ENCODE measurements at places on chromosomes 11 and 22.

GRCh38 chr22:20191000-20191515 lies 40.2 kb upstream of the CCDC188 start:
- DNase-seq = no peak

- DNase-seq = no peak
Observed at GRCh38 chr11:4495487-4495886, 13.0 kb downstream of the OR52K1 start.

DNA sequence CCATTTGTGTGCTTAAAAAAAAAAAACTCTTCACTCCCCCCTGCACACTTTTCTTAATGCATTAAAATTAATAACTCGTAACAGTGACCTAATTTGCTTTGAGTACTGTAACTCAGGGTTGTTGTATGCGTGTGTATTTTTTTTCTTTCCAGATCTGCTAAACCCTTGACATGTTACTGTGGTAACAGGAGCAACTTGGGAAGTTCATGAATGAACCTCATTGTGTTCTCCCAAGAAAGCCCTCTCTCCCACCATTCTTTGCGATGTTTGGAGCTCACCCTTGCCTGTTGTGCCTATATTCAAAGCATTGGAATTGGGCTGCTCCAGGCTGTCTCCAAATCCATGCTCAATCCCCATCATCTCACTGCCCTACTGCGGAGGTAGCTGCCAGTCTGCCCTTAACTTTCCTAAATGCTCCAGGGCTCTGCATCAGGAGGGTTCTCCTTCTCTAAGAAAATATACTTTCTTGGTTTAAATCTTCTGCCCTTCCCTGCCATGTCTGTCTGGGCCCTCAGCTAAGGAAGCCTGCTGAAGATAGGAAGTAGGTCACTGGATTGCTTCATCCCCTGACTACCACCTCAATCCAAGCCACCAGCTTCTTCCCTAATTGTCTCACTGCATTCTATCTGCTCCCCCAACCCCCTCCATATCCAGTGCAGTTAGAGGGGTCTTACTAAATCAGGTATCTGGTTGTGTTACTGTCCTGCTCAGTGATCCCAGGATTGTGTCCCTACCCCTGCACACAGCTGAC lies 70.3 kb downstream of the KIRREL3 start:
- DNase-seq = no peak

DNA sequence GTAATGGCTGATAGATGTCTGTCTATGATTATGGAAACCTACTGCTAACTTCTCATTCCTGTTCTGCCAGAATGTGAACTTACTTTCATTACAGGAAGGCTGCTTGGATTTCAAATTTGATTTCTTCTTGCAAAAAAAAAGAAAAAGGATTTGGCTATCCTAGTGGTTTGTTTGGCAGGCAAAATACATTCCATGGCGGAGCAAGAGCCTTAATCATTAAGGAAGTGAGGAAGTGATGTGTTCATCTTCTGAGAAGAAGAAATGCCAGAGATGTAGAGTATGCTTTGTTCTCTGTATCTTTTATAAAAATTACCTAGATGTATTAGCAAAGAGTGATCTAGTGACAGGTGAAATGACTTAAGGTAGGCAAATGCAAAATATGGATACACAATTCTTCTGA lies 356.3 kb downstream of the SOX6 start:
- no peak for DNase-seq

DNA sequence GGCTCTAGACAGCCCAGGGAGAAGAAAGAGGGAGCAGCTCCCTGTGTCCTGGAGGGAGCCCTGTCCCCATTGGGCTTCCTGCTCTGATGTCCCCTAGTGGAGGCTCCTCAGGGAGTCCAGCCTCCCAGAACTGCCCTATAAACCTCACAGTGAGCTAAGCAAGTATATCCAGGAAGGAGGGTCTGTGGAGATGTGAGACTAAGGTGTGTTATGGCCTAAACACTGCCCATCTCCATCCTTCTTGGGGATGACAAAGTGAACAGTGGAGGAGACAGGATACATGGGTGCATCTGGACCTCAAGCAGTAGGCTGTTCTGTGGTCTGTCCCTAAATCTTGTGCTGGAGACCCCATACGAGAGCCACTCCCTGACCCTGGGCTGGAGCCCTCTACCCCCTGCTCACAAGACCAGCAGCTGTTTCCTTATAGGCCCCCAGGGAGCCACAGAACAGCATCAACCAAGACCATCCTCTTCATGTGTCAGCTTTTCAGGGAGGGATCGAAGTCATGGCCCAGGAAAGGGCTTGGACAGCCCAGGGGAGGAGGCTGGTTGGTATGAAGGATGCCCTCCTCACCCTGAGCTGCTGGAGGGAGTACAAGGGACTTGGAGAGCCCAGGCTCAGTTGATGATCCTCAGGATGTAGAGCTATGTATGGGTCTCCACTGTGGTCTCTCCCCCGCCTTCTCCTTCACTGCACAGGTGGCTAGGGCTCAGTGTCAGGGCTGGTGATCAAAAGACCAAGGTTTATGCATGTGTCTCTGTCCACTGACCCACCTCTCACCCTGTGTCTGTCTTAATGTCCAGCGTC lies 49.7 kb upstream of the TOP3B start:
- DNase-seq = no peak

DNA sequence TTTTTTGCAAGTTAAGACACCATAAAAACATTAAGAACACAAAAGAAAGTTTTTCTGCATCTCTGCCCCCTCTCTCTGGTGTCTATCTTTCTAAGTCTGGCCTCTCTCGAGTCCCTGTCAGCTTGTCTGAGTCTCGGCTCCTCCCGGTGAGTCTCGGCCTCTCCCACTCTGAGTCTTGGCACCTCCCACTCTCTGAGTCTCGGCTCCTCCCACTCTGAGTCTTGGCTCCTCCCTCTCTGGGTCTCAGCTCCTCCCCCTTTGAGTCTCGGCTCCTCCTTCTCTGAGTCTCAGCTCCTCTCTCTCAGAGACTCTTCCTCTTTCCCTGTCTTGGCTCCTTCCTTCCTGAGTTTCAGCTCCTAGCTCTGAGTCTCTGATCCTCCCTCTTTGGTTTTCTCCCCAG lies 72.5 kb upstream of the AMPD3 start:
- no peak for DNase-seq

DNA sequence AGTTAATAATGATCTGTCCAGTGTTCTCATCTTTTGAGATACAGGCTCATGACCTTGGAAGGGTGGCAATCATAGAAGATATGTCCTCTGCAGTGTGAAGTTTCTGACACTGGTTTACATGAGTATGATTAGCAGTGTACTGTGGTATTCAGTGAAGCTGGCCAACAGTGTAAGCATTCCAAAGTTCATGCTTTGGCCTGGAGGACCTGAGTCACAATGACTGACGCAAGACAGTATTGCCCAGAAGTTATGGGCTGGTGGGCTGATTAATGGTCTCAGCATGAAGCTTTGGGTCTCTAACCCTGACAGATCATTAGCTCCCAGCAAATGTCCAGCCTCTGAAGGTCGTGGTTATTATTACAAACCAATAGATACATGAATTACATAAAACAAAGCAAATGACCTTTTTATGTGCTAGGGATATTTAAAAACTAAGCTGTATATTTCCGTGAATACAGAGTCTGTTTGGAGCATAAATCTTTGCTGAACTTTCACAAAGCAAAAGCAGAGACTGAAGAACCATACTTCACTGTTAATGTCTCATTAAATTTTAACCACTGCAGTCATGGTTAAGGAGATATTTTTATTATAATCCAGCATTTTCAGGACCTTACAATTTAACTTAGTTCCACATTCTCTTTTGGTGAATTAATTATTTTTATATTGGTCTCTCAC lies 28.3 kb upstream of the USP47 start:
- no peak for DNase-seq

- no peak for DNase-seq
Observed at GRCh38 chr22:44363980-44364750, 51.4 kb upstream of the SHISAL1 start.

GRCh38 chr11:111379602-111380136 lies 594 bp upstream of the POU2AF1 start:
- no peak for DNase-seq

DNA sequence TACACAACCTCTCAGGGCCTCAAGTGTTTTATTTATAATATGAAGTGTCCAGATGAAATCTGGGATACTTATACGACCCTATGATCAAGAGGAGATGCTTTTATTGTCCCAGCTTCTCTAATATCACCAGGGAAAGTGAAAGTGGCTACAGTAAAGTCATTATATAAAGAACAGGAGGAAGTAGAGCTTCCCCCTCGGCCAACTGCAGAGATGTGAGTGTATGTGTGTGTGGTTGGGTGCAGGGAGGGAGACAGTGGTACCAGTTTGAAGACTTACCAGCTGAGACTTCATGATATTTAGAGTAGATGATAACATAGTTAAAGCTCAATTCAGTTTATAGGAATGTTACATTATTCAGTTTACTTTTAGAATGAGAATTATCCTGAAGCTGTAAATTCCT lies 373.6 kb upstream of the DDI1 start:
- DNase-seq = no peak

DNA sequence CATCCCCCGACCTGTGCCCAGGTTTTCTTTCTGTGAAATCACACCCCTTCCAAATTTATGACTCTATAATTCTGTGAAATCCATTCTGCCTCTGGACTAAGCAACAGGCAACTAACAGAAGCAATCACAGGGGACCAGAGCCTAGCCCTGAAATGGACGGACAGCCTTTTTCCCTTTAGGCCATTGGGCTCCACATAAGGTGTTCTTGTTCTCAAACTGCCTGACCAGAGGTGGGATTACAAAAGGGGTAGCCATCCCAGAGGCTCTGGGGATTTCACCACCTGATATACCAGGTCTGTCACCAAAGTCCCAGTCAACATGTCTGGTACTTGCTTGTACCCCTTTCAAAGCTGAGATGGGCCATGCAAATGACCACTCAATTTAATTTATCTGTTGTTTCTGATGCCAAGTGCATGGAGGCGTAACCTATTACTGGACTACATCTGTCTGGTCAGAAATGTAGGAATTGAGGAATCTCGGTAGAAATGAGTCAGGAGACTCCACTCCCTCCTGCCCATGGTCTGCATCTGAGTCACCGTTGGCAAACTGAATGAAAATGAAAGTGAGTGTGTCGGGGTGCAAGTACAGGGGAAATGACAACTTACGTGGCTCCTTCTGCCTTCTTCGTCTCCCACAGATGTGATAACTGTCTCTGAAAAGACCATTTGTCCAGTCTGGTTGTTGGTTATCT lies 10.2 kb downstream of the DKK3 start:
- no peak for DNase-seq

GRCh38 chr11:9120664-9121468 lies 29.5 kb upstream of the SCUBE2 start:
- DNase-seq = no peak

- no peak for DNase-seq
Observed at GRCh38 chr11:134228625-134229024, 4.2 kb downstream of the VPS26B start.

GRCh38 chr11:34519595-34520235 lies 6.1 kb upstream of the ELF5 start:
- DNase-seq = no peak

DNA sequence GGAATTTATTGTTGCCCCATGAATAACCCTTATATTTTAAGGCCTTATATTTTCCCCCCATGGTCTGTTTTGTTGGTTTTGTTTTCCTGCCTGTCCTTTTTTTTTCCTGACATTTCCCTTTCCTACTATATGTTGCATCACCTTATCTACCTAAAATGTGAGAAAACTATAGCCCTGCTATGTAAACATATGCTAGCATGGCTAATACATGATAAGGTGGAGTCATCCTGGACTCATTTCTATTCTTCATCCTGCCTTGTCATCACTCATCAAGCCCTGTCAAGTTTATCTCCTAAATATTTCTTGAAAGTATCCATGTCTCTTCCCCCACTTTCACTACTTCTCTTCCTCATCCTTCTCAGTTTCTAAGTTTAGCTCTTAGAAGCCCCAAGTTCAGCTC lies 2168.8 kb upstream of the RAG2 start:
- no peak for DNase-seq

DNA sequence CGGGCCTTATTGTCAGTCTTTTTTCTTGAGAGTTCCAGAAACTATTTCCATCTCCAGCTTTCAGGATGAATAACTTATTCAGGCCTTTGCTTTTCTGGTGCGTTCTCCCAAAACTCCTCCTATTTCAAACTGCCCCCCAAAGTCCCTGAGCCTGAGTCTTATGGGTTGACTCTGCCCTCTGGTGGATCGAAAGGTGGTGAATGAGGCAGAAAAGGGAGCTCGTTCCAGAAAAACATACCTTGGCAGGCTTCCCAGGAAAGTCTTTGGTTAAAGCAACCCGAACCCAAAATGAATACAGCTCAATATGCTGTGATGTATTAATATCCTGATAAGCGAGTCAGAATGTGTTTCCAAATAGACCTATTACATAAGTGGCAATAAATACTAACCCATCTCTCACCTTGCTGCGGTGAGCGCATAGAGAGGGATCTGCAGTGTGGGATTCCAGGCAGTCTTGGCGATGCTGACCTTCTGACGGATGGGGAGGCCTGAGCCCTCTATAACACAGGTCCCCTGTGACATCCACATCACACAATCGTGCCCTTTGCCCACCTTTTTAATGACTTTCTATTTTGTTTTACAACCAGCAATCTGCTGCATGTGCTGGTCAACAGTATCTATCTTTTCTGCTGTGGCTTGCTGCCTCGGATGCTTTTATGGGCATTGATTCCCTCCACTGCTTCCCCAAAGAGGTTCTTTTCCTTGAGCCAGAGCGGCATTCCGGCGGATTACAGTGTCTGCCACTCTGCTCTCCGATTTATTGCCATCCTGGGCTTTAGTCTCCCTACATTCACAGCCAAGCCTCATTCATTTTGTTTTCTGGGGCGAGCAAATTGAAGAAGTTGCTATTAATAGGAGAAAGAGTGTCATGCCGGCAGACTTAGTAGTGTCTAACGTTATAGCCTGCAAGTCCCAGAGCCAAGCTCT lies 756.8 kb downstream of the NTM start:
- no peak for DNase-seq

- no peak for DNase-seq
Observed at GRCh38 chr11:108614086-108614485, 20.5 kb upstream of the EXPH5 start.

GRCh38 chr22:22571429-22571828 lies 12.4 kb upstream of the PRAME start:
- no peak for DNase-seq

DNA sequence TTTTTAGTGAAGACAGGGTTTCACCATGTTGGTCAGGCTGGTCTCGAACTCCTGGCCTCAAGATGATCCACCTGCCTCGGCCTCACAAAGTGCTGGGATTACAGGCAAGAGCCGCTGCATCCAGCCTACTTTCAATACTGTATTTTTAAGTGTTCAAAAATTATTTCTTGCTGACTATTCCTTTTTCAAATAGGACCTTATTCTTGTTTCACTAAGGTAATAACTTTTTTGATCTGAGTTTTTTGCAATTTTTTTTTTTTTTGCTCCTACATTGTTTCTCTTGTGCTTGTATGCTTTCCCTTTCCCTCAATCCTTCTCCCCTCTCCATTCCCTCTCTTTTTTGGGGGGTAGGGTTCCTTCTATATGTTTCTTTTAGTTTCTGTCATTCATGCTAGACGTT lies 73.1 kb downstream of the FAM168A start:
- no peak for DNase-seq

All from substantia nigra (tissue), 51 donors.